ENCODE measurements at places on chromosomes 16 and 17.

DNA sequence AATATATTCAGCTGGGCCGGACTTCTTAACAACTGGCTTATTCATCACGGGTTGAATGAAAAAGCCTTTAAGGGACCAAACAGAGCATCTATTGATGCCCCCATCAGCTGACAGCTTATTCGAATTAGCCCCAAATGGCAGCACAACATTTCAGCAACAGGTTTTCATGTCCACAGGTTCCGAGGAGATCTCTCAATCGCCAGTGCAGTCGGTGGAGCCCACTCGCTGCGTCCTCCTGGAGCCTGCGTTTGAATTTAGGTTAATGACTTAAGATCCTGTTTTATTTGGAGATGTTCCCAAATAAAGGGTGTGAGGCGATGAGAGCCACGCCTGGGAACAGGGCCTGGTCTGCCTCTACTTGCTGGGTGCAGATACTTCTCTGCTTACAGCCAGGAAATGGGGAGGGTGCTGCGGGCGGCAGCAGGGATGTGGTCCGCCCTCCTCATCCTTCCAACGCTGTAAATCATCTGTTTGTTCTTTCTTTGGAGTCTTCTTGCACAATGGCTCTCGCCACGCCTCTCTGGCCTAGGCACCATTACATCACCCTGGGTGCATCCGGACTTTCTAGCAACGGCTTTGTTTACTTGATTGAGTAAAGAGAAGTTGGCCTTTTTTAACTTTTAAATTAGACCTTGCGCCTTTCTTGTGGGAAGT lies 22.6 kb downstream of the NDE1 start:
- peak; percentile 38 for DNase-seq

DNA sequence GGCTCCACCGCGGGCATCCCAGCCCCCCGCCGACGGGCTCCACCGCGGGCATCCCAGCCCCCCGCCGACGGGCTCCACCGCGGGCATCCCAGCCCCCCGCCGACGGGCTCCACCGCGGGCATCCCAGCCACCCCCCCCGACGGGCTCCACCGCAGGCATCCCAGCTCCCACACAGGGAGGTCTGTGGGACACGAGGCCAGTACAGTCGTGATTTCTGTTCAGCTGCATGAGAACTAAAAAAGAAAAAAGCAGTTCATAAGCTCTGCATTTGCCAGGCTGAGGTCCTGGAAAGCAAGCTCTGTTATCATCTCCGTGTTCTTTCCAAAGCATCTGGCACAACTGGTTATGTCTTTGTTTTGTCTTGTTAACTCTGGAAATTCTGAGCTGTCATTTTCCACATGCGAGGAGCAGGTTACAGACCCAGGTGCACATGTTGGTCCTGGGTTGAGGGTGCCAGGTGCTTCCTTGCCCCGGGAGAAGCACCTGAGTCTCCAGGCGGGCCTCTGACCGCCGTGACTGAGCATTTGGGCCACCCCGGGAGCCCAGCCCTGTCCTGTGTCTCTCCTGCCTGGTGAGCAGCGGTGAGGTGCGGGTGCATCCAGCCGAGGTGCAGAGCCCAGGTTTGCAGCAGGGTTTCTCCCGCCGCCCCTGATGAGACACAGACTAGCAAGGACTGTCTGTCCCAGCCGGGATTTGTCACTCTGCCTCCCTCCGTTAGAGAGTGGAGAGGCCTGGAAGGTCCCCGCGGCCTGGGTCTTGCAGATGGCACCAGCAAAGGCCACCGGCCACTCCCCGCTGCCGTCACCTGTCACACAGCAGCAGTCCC lies 9.9 kb upstream of the WFIKKN1 start:
- DNase-seq, result no peak

GRCh38 chr16:2532494-2533141 lies 1.4 kb upstream of the CEMP1 start:
- peak; percentile 81 for DNase-seq

DNA sequence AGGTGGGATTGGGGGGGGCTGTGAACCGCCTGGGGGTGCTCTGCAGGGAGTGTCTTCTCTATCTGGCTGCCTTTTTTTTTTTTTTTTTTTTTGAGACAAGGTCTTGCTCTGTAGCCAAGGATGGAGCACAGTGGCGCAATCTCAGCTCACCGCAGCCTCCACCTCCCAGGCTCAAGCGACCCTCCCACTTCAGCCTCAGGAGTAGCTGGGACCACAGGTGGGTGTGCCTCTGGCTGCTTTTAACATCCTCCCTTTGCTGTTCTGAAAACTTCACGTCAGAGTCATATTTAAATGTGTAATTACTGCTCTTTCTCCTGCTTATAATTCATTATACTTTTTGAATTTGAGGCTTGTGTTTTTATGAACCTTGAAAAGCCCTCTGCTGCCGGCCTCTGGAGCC lies 78.4 kb downstream of the ZNF778 start:
- no peak for DNase-seq

- no peak for DNase-seq
These were observed 142.2 kb downstream of the ABCA8 start for GRCh38 chr17:68812876-68813584.

- DNase-seq, result no peak
These were observed 43.0 kb upstream of the MSI2 start for GRCh38 chr17:57213180-57213825.

All from CD8-positive, alpha-beta memory T cell (primary cell).